ENCODE measurements at places on chromosomes 11 and 22.

DNA sequence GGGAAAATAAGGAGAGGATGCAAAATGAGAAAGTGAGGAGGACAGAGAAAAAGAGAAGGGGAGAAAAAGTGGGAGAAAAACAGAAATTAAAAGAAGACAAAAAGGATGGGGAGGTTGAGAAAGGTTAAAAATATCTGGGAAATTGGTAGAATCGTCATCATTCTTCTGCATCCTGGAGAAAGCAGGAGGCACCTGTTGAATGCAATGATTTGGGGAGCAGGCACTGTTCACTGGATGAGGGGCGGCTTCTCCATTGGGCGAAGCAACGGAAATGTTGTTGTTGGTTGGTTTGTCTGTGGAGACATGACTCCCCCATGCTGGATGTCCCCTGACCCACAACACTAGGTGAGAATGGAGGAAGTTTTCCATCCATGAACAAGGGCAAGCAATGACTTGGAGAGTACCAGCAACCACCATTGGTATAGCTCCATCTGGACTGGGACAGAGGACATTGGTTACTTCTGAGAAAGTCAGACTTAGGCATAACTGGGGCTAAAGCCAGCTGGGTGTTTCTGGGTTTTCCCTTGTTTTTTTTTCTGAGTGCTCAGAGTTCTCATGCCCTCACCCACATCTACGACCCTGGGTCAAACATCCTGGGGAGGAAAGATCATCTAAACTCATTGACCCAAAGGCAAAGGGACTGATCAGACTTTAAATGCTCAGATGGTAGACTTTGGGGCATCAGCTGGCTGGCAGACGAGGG is 11.9 kb upstream of the CD44 start:
- no peak for DNase-seq

DNA sequence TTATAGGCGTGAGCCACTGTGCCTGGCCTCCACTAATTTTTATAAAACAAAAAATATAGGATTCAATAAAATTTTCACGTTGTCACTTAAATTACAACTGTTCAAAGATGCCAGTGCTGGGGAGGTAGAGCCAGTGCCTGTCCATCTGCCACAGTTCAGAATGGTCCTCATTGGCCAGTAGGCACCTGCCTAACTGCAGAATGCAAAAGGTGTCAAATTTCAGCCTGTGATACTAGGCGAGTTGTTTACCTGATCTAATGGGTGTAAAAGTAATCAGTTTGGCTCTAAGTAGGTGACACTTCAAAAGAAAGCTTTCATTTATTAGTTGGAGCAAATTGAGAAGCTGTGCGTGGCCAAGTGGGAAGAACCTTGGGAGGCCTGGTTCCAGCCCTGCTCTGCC is 2.4 kb downstream of the SMARCB1 start:
- DNase-seq, result no peak

GRCh38 chr22:48535868-48536540 is 1291.7 kb downstream of the BRD1 start:
- DNase-seq, result no peak

GRCh38 chr11:106216281-106216680 is 138.8 kb downstream of the AASDHPPT start:
- no peak for DNase-seq

DNA sequence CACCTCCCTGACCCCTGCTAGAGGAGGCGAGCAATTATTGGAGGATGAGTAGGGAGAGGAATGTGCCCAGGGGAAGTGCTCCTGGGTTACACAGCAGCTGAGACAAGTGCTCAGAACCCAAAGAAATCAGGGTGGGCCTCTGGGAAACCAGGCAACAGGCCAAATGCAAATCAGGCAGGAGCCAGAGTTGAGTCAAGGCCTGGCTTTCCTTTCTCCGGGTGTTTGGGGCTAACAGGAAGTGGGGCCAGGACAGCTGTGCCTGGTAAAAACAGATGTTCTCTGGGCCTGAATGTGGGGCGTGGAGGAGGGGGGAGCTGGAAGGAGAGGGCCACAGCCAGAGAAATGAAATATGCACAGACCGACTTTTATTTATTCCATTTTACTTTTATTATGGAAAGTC is 22.0 kb downstream of the MFNG start:
- DNase-seq, result no peak

- no peak for DNase-seq
Measured at GRCh38 chr11:12150831-12151382, 40.5 kb downstream of the MICAL2 start.

- DNase-seq, result no peak
Measured at GRCh38 chr11:17827006-17827405, 92.4 kb downstream of the KCNC1 start.

- DNase-seq, result no peak
Measured at GRCh38 chr11:77379934-77380333, 78.4 kb upstream of the GDPD4 start.

GRCh38 chr11:133656082-133656635 is 123.9 kb upstream of the OPCML start:
- DNase-seq, result no peak

GRCh38 chr11:34245041-34245440 is 112.8 kb downstream of the ABTB2 start:
- no peak for DNase-seq

GRCh38 chr11:40246983-40247382 is 1212.5 kb downstream of the LRRC4C start:
- DNase-seq, result no peak

DNA sequence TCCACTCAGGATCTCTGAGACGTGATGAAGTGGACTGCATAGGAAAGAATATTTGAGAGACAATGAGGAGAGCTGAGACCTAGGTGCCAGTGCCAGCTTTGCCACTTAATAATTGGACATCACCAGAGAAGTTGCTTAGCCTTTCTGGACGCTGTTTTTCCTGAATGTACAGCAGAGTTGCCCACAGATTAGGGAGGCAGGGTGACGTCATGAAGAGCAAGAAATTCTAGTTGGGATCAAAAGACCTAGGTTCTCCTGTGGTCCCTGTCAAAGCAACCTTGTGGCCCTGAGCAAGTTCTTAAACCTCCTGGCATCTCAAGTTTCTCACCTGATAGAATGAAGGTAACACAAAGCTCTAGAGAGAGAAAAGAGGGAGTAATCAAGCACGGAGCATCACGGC is 174.6 kb upstream of the TENM4 start:
- DNase-seq, result no peak

DNA sequence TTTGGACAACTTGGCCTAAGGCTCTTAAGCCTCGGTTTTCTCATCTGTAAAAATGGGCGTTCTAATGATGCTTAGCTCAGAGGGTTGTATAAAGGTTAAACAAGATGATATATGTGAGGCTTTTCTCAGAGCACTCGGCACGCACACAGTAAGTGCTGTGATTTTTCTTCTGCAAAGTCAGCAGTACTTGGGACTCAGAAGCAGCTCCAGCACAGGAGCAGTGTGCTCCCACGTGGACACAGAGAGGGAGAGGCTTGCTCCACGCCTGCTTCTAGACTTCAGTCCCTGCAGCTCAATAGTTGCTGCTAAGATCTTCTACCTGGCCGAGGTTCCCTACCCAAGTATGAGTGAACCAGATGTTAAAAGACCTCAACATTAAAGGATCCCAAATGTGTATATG is 39.9 kb upstream of the PHF21A start:
- no peak for DNase-seq

- no peak for DNase-seq
Measured at GRCh38 chr11:9761441-9761945, 97.6 kb downstream of the SWAP70 start.

GRCh38 chr11:122888162-122888561 is 5.6 kb downstream of the JHY start:
- DNase-seq, result no peak

DNA sequence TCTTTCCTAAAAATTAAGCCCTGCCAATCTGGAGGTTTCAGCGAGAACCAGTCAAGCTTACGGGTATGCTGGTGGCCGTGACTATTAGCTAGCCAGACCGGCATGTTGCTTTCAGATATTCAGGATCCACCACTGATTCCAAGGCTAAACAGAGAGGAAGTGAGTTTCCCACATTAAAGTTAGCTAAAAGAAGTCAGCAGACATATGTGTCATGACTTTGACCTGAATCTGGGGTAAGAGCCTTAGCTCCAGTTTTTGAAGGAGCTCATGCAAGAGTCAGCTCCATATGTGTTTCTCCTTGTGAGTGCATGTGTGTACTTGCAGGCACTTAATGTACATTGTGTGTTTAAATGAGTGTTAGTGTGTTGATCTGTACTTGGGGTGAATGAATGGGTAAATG is 1.4 kb downstream of the ZFPL1 start:
- DNase-seq, result no peak

- no peak for DNase-seq
Measured at GRCh38 chr22:39746600-39747262, 146.8 kb downstream of the ENTHD1 start.

- no peak for DNase-seq
Measured at GRCh38 chr11:34525098-34525497, 11.5 kb upstream of the ELF5 start.

GRCh38 chr11:267491-267994 is 10.7 kb upstream of the NLRP6 start:
- no peak for DNase-seq

- no peak for DNase-seq
Measured at GRCh38 chr11:15471048-15471894, 356.5 kb downstream of the INSC start.
